Stimulated activated CD8-positive, alpha-beta memory T cell treated with anti-CD3 and anti-CD28 coated beads, Interleukin-4, amount 100 ng/mL, for 24 hours (primary cell): ENCODE measurements at places on chromosomes 3 and 15.

- DNase-seq, result no peak
Measured at GRCh38 chr3:66537735-66538134, 36.9 kb upstream of the LRIG1 start.

- DNase-seq, result no peak
Measured at GRCh38 chr15:86879250-86880229, 799.9 kb downstream of the AGBL1 start.

GRCh38 chr3:31106204-31106603 is 211.7 kb upstream of the GADL1 start:
- DNase-seq, result no peak

DNA sequence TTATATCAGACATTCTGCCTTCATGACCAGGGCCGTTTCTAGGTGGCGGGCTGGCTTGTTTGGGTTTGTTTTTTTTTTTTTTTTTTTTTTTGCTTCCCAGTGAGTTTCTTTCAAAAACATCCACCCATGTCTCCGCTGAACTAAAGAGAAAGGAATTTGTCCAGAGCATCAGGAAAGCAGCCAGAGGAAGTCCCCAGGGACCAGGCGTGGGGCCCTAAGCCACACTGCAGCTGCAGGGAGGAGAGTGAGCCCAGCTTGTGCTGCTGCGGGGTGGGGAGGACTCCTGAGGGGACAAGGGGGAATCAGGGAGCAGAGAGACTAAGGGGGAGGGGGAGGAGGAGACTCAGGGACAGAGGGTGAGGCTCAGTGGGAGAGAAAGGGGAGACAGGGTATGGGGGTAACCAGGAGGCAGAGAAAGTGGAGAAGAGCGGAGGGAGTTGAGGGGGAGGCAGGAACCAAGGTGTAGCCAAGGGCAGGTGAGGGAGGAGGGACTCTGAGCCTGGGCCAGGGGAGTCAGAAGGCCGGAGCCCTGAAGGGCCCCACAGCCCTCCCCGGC is 49.5 kb downstream of the CYP11A1 start:
- no peak for DNase-seq

- no peak for DNase-seq
Measured at GRCh38 chr15:91784973-91785709, 68.4 kb upstream of the SLCO3A1 start.

- DNase-seq, result no peak
Measured at GRCh38 chr15:39837454-39837853, 54.8 kb upstream of the FSIP1 start.
